ENCODE measurements at places on chromosomes 13 and 19. TPM values are rescaled to one million over a fixed set of nuclear protein-coding genes. Genes with fewer than 3 reads are reported as not detected.

- no peak for DNase-seq
These were observed 1.0 kb upstream of the BCAM start for GRCh38 chr19:44807652-44808462.

DNA sequence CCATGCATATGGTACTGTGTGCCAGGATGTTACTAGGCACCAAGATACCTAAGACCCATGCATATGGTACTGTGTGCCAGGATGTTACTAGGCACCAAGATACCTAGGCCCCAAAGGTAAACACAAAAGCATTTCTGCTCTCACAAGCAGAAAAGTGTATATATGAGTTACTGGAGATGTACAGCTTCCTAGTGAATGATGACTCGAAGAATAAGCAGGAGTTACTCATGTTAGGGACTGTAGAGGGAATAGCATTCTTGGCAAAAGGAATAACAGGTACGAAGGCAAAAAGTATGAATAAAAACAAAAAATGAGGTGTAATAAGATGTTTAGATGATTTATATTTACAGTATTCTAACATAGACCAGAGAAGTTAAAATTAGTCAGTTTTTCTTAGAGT lies 383.7 kb downstream of the DIAPH3 start:
- no peak for DNase-seq

Gene GGN
- total RNA-seq = 1.8 TPM

DNA sequence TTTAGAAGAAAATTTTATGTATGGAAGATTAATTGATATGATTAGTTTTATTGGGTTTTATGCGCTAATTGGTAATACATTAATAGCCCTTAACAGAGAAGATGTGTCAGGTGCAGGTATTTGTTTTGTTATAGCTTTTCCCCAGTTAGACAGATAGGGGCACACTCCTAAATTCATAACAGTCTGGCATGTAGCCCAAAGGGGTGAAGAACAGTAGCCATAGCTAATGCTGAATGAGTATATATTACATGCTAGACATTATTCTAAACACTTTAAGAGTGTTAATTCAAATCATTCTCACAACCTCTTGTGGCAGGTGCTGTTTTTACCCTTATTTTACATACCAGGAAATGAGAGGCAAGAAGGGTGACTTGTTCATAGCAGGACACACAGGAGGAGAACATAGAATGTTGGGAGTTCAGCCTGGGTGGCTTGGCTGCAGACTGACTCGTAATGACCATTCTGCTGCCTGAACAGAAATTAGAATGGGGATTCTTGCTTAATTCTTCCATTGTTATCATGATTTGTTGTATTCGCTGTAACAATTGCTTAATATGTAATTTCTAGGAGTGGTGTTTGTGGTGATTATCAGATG lies 20.1 kb downstream of the PCCA start:
- DNase-seq = no peak

Gene SNAPC2
- total RNA-seq = 18.7 TPM

Measured in mucosa of gallbladder (tissue), 1 donor.